ENCODE measurements at places on chromosomes 2 and 18.

GRCh38 chr2:145753966-145754365 is 1234.0 kb upstream of the ZEB2 start:
- no peak for DNase-seq

DNA sequence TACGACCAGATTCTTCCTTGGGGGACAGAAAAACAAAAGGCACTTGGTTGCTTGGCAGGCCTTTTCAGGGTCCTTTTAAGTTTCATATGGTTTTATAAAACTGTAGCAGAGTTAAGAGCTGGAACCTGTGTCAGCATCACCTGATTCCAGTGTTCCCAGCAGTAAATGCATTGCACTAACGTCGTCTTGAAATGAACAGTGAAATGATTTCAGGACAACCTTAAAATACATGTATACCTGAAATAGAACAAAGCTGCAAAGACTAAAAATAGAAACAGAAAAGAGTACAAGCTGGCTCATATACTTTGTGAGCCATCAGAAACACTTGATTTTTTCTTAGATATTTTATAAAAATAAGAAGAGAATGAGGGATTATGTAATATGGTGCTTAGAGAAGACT is 51.9 kb downstream of the ACSL3 start:
- DNase-seq = no peak

- no peak for DNase-seq
Observed at GRCh38 chr2:189763908-189764661, 1.5 kb upstream of the OSGEPL1 start.

- no peak for DNase-seq
Observed at GRCh38 chr2:3114406-3115185, 263.0 kb downstream of the EIPR1 start.

- DNase-seq = peak; percentile 26
Observed at GRCh38 chr2:46548103-46548486, 68.7 kb downstream of the TMEM247 start.

- no peak for DNase-seq
Observed at GRCh38 chr18:75279381-75279780, 68.8 kb downstream of the TSHZ1 start.

- no peak for DNase-seq
Observed at GRCh38 chr18:48658721-48659120, 119.9 kb downstream of the CTIF start.

DNA sequence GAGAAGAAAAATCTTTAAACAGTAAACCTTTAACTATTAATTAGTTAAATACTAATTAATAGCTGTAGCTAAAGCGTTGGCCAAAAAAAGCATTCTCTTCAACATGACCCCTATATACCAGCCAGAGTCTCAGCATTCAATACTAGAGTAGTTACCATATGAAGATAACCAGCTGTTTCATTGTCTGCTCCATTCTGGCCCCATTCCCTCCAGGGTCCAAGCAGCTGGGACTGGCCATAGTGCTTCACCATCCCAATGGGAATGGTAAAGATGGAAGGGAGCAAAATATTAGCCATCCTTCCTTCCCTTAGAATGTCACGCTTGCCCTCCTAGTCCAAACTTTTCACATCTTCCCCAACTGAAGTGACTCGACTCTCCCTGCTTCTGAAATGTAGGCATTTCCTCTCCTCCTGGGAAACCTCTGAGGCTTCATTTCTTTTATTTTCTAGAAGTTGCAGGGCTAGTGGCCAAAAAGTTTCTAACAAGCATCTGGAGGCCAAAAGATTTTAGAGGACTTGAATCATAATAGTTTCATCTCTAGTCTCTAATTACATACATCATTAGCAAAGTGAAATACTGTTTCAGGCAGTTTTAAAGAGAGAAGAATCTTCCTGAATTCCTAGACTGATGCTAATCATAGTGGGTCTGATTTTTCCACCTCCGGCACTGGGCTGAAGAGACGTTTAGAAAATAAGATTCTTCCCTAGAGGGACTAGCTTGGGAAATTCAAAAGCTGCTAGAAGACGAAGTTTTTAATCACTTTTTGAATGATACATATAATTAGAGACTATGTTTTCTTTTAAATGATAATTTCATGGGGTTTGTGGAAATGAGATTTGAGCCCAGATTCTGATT is 52.7 kb downstream of the CCDC68 start:
- no peak for DNase-seq

- no peak for DNase-seq
Observed at GRCh38 chr2:28231110-28231631, 161.5 kb upstream of the FOSL2 start.
